CD4-positive, alpha-beta T cell treated with Interleukin-1 beta for 1 hour (primary cell): ENCODE measurements at places on chromosomes 7 and 10.

GRCh38 chr7:20298486-20298901, 32.2 kb upstream of the ITGB8 start:
- no peak for DNase-seq

DNA sequence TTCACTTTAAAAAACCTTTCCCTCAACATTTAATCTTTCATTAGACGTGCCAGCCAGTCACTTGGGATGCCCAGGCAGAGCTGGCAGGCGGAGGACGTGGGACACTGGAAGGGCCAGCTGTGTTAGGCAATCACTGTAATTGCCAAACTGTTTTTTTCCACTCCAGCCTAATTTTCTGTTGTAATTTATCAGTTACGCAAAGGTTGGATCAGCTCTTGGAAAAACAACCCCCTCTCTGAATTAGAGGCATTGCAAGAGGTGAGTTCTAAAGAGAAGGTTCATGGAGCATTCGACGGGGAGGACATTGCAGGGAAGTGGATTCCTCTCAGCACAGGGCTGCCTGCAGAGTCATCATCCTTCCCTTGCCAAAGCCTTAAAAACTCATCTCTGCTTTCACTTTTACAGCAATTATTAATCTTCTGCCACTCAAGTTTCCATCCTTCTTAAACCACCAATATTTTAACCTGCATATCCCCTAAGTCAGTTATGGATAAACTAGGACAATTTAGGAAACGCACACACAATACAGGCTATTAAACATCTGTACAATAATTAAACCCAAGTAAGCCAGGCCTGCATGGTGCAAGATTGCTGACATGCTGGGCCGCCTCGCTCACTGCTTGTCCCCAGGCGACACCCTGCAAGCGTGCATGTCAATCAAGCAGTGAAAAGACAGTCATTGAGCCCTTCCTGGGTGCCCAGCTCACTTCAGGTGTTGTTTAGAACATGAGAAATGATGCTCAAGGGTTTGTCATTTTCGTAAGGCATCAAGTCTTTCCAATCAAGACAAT, 272.3 kb upstream of the RNF32 start:
- DNase-seq, result no peak

DNA sequence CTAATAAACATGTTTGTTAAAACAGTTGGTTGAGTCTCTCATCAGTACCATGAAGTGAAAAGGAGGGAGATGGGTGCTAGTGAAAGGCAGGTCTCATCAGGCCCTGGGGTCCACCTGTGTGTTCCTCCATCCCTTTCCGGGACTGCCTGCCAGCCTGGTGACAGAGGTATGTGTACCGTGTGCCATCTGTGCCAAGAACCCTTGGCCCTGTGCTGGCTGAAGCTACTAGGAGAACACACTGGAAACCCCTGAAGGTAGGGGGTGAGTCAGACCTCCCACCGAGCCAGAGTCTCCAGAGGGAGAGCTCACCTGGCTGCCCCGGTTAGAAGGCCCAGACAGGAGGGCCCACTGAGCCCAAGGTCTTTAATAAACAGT, 2.3 kb downstream of the DDIT4 start:
- no peak for DNase-seq

- peak; percentile 49 for DNase-seq
These were observed 83.8 kb downstream of the BMS1 start for GRCh38 chr10:42866115-42866995.

DNA sequence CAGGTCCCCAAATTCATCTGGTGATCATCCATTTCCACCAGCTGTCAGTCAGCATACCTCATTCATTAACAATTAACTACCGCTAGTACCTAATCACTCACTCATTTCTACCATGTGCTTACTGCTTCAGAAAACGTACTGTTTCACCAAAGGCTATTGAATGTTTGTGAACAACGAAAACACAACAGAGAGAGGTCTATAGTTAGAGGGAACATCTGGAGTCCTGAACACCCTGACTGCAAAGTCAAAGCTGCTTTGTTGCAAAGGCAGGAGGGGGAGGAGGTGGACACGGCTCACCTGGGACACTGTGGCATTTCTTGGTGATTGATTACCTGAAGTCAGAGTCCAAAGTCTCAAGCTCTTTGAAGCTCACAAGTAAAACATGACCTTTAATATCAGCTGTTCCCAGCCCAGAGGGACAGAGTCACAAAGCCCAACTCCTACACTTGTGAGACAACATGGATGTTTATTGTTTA, 342.3 kb upstream of the ADARB2 start:
- DNase-seq, result no peak

GRCh38 chr10:102501201-102502028, 1.1 kb downstream of the ACTR1A start:
- no peak for DNase-seq

DNA sequence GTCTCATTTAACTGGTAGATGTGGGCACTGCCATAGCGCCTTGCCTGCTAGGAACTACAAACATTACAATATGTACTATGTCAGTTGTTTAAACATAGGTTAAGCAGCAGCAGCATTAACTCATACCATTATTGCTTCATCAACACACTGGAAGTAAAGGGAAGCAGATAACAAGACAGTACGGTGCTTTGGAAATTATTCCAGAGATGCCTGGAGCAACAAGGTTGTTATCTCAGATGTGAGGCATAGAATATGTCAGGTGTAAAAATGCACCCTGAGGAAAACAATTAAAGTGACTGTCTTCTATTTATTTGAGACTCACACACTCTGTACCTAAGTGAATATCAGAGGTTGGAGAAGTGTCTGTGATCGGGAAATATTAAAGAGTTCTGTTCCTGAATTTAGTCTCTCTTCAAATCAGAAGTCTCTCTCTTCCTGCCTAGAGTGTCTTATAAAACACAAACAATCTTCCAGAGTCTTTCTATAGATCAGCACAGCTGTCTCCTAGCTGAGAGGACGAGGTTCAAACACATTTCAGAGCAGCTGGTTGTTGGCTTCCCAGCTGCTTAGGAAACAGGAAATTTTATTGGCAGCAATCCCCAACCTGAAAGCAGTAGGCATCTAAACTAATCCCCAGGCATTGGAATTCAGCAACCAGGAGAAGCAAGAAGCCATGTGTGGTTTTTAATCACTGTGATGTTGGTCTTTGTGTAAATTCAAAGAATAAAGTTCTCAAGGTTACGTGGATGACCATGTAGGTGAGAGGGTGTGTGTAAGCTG, 994.4 kb upstream of the LRRTM3 start:
- no peak for DNase-seq
